ENCODE measurements at places on chromosomes 5 and 9. TPM values are rescaled to one million over a fixed set of nuclear protein-coding genes. Genes with fewer than 3 reads are reported as not detected.

DNA sequence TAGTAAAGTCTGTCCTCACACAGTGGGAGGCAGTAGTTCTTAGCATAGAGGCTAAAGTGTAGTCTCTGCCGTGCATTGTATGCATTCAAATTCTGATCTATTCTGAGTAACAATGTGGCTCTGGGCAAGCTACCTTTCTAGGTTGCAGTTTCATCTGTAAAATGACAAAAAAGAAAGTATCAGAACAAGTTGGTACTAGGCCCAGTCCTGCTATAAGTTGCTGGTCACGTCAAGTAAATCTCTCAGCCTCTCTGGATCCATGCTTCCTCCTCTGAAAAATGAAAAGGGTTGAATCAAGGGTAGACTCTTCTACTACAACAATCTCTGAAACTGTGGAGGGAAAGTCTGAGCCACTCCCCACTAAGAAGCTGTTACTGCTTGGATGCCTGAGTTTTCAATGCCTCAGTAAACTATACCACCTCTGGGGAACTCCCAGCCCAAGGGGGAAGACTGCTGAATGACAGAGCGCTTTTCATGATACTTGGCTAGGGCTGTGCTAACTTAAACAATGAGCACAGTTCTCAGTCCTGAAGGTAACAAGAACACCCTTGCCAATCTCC, 34.5 kb upstream of the SPARC start:
- DNase-seq = no peak

- no peak for DNase-seq
These were observed 4.3 kb downstream of the SMIM33 start for GRCh38 chr5:139474890-139475791.

DNA sequence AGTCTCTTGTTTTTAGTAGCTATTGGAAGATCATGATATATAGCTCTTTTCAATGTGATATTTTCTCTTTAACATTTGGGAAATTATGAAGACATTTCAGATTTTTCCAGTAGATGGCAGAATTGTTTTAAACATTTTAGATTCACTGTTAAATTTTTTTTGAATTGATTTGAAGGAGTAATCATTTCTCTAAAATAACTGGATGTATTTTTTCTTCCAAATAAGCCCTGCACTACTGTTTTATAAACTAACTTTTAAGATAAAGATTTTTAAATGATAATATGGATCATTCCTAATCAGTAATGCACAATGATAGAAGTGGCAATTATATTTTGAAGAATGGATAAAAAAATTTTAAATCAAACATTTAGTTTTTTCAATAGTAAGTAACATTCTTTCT, 14.2 kb downstream of the NDUFAF2 start:
- DNase-seq = no peak

The HRCT1 gene
- 7.8 TPM for total RNA-seq

The GZMA gene
- not detected for total RNA-seq

DNA sequence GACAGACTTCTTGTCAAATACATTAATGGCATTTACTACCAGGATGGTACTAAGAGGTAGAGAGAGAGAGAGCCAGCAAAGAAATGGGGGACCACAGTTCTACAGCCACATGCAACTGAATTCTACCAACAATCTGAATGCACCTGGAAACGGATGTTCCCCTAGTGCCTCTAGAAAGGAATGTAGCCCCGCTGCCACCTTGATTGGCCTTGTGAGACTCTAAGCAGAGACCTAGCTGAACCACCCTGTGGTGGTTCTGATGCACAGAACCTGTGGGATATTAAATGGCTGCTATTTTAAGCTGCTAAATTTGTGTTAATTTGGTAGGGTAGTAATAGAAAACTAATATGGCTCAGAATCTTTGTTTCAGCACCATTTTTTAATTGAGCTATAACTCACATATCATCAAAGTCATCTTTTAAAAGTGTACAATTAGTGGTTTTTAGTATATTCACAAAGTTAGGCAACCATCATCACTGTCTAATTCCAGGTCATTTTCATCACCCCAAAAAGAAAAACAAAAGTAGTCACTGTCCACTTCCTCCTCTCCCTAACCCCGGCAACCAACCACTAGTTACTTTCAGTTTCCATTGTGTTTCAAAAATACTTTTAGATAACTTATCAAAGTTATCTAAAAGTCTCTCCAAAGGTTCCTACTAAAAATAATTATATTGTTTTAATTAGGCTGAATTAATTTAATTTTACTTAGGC, 51.7 kb downstream of the CPLANE1 start:
- DNase-seq = no peak

DNA sequence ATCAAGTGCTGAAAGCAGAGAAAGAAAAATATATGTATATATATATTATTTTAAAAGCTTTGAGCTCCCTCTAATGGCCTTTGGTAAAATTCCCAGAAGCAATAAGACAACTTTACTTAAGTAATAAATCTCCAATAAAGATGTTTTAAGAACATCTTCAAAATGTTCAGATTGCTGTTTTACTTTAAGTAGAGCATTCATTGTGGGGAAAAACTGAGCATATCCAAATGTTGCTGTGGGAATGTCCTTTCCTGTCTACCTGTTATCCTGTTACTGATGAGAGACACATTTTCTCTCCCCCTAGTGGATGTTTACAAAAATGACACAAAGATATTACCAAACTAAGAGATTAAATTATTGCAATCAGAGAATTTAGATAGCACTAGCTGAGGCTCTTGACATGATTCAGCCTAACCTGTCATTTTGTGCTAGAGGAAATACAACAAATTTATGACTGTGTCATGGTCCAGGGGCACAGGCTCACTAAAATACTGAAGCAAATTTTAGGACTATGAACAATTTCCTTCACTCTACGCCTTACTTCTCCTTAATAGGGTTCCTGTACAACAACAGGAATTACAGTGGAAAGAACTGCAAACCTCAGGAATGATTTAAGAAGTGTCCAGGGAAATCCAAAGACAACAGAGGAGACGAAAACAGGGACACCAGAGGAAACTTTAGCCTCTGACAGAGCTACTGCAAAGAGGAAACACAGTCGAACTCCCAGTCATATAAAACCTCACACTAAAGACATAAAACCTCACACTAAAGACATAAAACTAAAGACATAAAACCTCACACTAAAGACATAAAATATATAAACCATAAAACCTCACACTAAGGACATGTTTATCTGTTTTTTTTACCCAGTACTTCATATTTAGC, 24.3 kb upstream of the PRRC1 start:
- no peak for DNase-seq
